ENCODE measurements at places on chromosomes 7 and 10.
A peak's percentile ranks its signal among the peaks of the same experiment; 100 is the strongest.

GRCh38 chr7:12067156-12067831 lies 143.8 kb upstream of the TMEM106B start:
- peak; percentile 81 for DNase-seq

DNA sequence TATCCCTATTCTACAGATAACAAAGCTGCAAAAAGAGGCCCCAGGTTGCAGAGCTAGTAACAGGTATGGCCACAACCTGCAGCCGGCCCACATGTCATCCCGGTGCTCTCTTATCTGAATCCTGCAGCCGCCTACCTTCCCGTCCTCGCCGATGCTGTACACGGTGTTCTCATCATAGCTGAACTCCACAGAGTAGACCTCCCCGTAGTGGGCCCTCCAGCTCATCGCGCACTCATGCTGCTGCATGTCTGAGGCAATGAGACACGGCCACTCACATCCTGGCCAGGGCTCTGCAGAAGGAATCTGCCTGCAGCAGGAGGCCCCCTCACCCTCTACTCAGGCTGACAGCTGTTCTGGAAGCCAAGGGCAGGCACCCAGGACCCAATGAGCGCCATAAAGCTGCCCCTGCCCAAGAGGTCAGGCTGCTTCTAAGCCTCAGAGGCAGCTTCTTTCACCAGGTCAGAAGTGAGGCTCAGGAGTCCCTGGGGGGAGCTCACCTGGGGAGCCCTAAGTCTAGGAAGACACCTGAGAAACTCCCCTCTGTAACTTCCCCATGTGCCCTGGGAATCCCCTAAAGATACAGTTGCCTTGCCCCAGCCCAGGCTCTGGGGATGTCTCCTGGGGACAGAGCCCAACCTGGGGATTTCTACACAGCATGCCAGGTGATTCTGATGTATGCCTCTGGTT lies 17.9 kb upstream of the CYREN start:
- DNase-seq: no peak

GRCh38 chr7:25624833-25625232 lies 396.5 kb upstream of the NPVF start:
- no peak for DNase-seq

GRCh38 chr10:132862485-132863420 lies 76.8 kb upstream of the NKX6-2 start:
- DNase-seq: no peak

DNA sequence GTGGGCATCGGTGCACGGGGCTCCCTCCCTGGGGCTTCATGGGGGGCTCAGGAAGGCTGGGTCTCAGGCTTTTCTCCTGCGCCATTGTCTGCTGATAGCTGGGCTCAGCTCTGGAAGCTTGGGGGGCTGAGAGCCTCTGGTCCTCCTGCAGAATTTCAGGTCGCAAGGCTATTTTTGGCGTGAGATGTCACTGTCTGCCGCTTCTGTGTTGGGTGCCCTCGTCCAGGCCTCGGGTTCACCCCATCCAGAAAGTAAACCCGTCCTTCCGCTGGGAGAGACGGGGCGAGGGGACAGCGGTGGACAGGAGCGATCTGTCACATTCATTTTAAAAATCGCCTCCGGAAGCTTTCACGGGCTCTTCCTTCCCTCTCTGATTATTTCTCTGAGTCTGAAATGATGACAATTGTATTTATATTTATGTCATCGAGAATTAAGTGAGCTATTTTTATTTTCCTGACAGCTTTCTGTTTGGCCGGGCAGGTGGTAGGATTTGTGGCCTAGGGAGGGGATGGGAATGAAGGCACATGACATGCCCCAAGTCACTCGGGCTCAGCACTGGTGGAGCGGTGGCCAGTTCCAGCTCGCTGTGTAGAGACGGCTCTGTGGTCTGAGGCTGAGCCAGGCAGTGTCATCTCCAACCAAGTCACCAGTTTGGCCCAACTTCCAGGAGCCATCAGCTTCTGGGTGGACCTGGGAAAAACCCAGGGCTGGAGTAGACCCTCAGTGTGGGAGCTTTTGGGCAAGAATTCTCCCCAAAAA lies 40.7 kb upstream of the AP5Z1 start:
- no peak for DNase-seq

DNA sequence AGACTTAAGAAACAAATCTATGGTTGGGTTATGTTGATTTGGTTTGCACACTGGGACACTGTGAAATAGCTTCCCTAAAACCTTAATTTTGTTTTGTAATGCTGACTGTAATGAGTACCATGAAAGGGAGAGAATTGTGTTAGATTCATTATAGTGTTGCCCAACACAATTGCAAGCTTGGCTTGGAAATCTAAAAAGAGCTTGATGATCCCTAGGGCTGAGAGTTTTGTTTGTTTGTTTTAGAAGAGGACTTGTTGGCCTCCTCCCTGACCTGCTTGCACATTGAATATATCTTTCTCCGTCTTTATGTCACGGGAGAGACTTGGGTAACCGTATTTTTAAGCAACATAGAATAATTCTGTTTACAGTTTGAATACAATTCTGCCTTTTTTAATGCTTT lies 410.1 kb downstream of the ARL4A start:
- DNase-seq: no peak

- no peak for DNase-seq
Measured at GRCh38 chr10:106310596-106310995, 853.9 kb downstream of the SORCS1 start.

GRCh38 chr7:47266799-47267198 lies 315.1 kb downstream of the TNS3 start:
- DNase-seq: peak; percentile 94

DNA sequence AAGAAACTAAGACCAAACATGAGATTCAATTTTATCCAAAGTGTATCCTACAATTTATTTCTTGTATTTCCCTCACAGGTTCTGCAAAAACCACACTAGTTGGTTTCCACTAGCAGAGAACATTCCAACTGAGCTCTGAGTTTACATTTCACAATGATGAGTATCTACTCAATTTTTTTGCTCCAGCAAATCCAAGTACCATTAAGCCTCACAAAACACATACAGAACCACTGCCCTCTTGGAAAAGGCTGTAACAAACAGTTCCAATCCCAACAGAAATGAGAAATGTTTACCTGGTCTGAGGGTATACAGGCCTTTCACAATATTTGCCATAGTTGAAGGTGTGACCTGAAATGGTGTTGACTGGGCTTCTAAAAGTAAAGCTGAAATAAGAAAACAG lies 59.9 kb downstream of the CACUL1 start:
- DNase-seq: no peak

DNA sequence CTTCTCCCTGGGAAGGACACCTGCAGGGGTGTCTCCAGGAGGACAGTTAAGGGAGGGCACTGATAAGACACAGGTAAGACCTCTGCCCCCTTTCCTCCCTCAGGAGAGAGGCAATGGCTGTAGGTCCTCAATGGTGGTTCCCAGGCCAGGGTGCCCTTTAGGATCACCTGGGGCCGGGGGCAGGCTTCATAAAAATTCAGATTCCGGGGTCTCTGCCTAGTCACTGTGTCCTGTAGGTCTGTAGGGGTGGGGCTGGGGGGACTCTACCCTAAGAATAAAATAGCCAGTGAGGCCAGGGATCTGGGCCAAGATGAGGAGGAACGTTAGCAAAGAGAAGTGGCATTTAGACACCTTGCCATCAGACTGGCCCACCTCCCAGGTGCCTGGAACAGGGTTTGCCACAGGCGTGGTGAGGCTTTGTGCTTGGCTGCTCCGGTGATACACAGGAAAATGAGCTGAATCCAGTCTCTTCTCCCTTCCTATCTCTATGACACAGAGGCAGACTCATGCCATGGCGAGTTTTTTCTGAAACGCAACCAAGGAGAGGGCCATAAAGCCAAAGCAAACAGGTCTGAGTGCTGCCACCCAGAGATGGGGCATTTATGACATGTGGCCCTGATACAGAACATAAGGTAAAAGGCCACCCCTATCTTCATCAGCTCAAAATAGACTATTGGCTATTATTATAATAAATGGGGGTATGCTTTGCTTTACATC lies 52.6 kb downstream of the SH3PXD2A start:
- DNase-seq: no peak

DNA sequence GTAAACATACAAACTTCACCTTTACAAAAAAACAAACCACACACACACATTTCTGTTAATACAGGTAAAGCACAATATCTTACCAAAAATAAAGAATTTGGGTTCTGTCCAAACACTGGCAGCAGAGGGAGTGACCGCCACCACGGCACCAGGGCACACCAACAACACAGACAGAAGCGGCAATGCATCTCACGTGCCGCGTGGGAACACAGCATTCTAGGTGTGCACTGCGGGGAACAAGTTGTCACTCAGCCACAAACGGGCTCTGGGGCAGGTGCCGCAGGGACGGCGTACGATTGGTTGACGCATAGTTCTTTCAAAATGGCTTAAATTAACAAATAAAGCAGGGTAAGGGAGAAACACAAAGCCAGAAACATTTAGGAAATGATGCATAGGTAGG lies 22.3 kb downstream of the PDGFA start:
- no peak for DNase-seq

DNA sequence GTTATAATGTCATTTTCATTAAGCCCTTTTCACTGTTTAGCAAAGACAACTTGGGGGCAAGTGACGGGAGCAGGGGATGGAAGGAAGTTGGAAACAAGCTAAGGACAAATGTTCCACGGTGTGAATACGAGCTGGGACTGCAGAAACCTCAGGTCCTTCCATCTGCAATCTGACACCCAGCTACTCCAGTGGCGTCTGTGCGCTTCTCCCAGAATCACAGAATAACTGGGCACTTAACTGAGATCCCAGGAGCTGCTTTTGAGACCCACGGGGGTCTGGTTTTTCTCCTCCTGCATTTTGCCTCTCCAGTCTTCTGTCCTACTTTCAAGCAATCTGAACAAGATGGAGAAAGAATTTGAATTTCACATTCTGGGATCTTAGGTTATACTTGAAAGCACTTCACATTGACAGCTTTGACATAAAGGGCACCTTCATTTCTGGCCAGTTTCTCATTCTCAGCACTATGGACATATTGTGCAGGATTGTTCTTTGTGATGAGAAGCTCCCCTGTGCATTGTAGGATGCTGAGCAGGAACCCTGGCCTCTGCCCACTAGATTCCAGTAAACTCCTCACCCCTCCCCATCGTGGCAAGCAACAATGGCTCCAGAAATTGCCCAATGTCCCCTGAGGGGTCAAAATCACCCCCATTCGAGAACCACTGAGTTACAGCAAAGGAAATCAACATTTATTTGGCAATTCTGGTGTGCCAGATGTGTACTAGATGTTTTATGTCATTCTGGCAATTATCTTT lies 194.1 kb downstream of the CACNB2 start:
- DNase-seq: no peak
